ENCODE measurements at places on chromosomes 11 and 22.

DNA sequence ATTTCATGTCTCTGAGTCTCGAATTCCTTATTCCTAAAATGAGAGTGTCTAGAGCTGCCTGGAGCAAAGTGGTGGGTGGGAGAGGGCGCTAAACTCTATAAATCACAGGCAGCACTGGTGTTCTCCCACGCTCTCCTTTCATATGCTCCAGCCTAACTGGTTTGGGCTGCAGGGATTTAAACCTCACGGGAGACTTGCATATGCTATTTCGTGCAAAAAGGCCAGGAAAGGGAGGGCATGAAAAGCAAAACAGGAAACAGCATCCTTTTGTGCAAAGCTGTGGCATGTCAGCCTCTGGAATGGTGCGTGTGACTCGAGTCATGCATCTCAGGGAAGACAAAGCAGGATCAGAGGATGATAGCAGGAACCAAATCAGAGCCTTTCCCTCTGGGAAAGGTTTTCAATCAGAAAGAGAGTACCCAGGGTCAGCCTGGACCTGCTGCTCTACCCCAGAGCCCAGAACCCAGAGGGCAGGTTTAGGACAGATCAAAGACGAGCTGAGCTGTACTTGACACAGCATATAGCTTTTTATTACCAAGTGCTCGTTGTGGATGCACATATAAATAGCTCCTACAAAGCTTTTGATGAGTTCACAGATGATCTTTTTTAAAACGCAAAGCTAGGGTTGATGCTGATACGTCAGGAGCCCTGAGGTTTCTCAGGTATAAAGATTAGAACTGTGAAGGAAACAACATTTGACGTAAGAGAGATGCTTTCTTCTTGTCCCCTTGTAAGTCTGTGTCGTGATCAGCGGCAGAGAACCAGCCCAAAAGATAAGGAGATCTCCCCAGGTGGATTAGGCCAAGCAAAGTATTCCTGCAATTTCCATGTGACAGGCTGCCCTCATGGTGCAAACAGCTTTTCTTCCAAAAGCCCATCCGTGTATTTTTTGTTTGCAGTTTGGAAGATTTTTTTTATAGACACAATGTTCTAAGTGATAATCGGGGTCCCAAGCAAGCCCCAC lies 46.2 kb upstream of the YWHAH start:
- DNase-seq = peak; percentile 21

- no peak for DNase-seq
These were observed 30.4 kb downstream of the CYP2R1 start for GRCh38 chr11:14861680-14862079.

- DNase-seq = no peak
These were observed 13.4 kb downstream of the ARHGAP8 start for GRCh38 chr22:44765571-44766285.

- DNase-seq = no peak
These were observed 39.1 kb downstream of the SLC35F2 start for GRCh38 chr11:107819361-107820014.

- DNase-seq = no peak
These were observed 368.9 kb downstream of the BUD13 start for GRCh38 chr11:116403794-116404461.

DNA sequence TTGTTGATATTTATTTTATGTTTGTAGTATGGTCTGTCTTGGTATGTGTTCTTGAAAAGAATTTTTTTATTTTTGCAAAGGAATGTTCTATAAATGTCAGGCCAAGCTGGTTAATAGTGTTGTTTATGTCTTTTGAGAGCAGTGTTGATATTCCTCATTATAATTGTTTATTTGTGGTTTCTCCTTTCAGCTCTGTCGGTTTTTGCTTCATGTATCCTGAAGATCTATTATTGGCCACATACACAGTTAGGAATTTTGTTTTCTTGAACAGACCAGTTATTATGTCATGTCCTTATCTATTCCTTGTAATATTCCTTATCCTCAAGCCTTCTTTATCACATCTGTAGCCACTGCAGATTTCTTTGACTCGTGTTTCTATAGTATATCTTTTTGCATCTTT lies 56.5 kb downstream of the PDHX start:
- no peak for DNase-seq
